ENCODE measurements at places on chromosomes 3 and 15. TPM values are rescaled to one million over a fixed set of nuclear protein-coding genes. Genes with fewer than 3 reads are reported as not detected.

CDC25A gene
- 50.9 TPM for total RNA-seq

- H3K27me3 ChIP-seq = peaks cover 12% of the 10 kb centered on the region
- peaks cover 5% of the 10 kb centered on the region for H3K4me1 ChIP-seq
- peaks cover 4% of the 10 kb centered on the region for H3K36me3 ChIP-seq
- DNase-seq = no peak
- no peak overlapping the region for H3K4me3 ChIP-seq
Measured at GRCh38 chr15:41878355-41878699, 15.5 kb downstream of the SPTBN5 start.

GHRL gene
- 2.4 TPM for total RNA-seq

DNA sequence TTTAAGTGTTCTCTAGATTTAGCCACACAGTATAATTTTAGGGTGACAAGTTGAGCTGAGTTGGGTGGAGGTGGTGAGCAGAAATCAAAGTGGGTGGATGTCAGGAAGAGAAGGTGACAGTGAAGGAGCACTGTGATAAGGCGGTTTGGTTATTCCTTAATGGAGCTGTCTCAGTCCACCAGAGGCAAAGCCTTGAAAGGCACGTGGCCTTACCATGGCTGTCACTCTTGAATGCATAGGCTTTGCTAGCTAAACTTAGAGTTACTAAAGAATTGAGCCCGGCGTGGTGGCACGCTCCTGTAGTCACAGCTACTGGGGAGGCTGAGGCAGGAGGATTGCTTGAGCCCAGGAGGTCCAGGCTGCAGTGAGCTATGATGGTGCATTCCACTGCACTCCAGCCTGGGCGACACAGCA lies 560 bp upstream of the TTLL13 start:
- peaks cover 20% of the 10 kb centered on the region for H3K4me1 ChIP-seq
- H3K27ac ChIP-seq = peak overlapping the region; percentile 48
- DNase-seq = no peak

Data from activated T-helper 1 cell treated with anti-CD3 and anti-CD28 coated beads, Interleukin-12 subunit alpha, Interleukin-12 subunit beta, Interleukin-2, Interleukin-4 antibody, amounts not matched to agents 30 ng/mL and 10 ng/mL and 1 ng/mL, durations not matched to agents 14 hours and 24 hours and 36 hours (primary cell).